ENCODE measurements at places on chromosomes 5 and 9.

DNA sequence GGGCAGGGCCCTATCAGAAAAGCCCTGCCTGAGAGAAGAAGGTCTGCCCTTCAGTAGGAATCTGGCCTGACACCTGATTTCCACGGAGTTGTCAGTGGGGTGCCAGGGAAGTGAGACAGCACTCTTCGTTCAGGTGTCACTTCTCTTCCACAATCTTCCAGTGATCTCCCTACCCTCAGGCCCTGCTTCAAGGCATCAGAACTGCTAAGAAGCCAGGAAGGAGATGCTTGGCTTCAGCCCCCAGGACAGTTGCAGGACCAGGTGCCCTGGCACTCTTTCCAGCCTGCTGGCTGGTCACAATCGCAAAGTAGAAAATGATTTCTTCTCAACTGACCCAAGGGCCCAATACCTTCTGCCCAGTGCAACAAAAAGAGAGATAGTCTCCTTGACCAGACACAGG, 50.3 kb downstream of the SPOCK1 start:
- no peak for DNase-seq

DNA sequence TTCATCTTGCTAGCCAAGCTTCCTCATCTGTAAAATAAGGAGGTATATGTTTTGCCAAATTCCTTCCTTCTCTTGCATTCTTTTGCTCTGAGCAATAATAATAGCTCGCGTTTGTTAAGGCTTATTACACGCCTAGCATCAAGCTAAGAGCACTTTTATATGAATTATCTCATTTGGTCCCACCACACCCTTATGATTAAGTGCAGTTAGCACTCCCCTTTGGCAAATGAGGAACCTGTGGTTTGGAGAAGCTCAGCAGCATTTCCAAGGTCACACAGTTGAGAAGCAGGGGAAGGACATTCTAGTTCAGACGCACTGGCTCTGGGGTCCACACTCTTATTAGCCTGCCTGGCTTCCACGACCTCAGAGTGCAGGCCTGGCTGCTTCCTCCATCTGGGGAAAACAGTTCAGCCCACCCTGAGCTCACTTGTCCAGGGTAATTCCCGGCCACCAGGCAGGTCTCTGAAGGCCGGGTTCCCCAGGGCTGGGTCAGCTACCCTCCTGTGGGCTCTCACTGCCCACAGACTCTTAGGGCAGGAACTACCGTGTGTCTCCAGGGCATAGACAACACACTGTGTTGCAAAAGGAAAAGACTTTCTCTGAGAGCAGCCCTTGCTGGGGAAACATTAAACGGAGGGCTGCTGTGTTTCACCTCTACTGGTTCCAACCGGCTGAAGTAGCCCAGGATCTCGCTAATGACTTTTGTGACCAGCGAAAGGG, 9.9 kb upstream of the FBP1 start:
- DNase-seq, result peak; percentile 21

DNA sequence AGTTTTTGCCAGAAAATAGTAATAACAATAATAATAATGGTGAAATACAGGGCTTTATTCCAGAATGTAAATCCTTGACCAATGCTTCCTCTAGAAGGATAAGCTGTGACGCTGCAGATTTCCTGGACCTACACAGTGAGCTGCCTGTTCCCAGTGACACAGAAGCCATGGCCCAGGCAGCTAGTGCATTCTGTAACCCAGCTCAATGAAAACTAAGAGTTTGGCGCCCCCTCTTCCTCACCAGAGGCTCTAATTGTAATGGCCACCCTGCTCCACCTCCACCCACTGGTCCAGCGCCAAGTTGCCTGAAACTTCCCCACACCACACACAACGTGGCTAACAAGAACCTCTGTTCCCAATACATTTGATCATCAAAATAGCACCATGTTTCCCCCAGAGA, 248.1 kb downstream of the CETN3 start:
- no peak for DNase-seq

DNA sequence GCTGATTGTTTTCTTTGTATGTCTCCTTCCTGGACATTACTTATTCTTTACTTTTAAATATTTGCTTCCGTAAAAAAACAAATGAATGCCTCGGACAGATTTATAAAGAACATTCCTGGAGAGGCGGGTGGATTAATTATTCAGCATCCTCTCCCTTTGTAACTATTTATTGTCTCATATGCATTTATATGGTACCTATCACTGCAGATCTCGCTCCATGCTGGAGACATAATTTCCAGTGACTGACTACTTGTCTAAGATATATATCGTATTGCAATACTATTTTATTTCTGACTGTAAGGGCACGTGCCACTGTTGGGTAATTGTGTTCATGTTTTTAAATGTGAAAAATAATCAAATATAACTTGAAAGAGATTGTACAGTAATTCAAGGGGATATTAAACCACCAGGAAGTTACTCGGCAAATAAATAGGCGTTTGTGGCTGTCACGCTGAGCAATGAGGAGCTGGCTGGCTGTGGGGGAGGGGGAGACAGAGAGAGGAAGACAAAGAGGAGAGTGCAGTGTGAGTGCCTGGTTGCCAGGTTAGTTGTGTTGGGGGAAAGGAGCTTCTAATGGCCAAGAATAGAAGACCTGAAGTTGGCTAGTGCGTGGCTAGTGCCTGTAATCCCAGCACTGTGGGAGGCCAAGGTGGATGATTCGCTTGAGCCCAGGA, 131.8 kb upstream of the GABRP start:
- DNase-seq, result no peak

- no peak for DNase-seq
Measured at GRCh38 chr9:128818839-128819715, 777 bp downstream of the ENDOG start.

DNA sequence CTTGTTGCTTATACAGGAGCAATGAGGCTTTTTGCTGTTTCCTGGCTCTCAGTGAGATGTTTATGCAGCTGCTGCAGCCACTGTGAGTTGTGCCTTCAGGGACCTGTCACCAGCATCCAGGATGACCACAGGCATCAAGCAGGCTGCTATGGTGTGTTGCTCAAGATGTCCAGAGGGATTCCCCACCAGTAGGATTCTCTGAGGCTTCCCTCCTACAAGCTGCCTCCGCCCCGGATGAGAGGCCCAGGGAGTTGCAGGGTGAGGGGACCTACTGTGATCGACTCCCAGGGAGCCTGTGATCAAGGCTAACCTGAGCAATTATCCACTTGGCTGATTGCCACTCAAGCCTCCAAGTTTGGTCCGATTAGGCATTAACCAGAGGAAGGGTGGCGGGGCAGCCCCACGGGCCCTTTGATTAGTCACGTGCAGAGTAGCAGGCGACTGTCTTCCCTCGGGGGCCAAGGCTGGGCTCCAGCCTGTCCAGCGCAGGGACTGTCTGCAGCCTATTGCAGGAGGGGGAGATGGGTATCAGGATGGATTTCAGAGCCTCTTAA, 1.8 kb upstream of the FAT2 start:
- DNase-seq, result no peak

- no peak for DNase-seq
Measured at GRCh38 chr5:153400931-153401330, 89.5 kb upstream of the GRIA1 start.

GRCh38 chr9:91678807-91679580, 255.4 kb upstream of the NFIL3 start:
- no peak for DNase-seq

- no peak for DNase-seq
Measured at GRCh38 chr9:82993856-82994605, 68.9 kb downstream of the RASEF start.

DNA sequence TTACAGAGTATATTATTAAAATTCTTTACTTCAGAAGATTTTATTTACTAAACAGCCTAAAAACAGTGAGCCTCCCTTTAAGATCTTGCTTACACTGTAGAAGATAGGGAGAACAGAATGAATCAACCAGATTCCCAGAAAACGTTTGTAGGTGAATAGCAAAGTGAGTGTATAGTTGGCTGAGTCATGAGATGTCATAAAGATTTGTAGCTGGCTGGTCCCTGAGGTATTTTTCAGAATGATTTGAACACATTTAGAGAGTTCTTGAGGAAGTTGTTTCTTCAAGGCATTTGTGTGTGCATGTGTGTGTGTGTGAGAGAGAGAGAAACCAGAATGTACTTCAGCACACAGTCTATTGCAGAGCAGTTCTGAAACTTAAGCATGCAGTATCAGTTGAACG, 159.4 kb upstream of the PRR16 start:
- peak; percentile 84 for DNase-seq

DNA sequence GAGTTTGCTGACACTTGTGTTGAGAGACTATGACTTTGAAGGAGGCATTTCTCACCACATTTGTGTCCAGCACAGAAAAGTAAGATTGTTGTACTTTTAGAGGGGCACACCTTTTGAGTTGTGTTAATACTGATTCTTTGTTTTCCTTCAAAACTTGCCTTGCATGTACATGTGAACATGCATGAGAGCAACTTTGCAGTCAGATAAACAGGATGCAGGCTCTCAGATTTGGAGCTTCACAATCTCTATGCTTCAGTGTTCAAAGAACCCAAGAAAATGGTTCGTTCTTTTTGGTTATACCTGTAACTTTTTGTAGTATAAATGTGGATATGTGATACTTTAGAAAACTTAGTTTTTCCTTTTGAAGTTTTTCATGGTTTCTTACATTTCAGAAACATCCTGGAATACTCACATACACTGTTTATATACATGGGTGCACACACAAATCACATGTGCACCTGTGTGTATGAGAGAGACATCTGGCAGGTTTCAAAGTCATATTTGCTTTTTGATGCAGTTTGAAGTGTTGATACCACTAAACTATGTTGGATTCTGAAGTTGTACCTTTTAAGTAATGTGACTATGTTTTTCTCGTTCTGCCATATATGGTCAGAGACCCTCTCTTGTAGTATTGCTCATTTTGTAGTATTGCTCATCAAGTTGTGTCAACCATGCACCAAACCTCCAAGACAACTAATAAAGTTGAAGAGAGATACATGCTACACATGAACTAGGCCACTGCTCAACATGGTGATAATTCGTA, 190.7 kb downstream of the CD180 start:
- DNase-seq, result no peak

- no peak for DNase-seq
Measured at GRCh38 chr9:16846367-16846766, 24.1 kb downstream of the BNC2 start.

GRCh38 chr5:140311011-140311467, 8.1 kb upstream of the PFDN1 start:
- DNase-seq, result no peak

GRCh38 chr5:74992791-74993190, 59.6 kb downstream of the GCNT4 start:
- DNase-seq, result no peak

- DNase-seq, result no peak
Measured at GRCh38 chr5:100901821-100902341, 1.2 kb downstream of the ST8SIA4 start.

- DNase-seq, result no peak
Measured at GRCh38 chr5:143435210-143435657, 31.7 kb upstream of the NR3C1 start.

DNA sequence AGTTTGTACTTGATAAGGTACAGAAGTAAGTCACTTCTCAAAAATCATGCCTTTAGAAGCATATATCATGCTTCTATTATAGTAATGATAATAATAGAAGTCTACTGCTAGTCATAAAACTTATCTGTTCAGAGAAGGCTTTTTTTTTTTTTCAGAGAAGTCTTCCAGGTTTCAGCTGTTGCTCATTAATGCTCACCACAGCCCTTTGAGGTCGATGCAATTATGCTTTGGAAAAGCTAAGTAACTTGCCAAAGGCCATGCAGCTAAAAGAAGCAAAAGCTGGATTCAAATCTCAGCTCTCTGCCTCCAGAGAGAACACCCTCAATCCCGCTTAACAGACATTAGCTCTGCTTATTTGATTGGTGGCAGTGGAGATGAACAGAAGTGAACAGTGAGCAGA, 150.8 kb downstream of the DOCK8 start:
- no peak for DNase-seq

DNA sequence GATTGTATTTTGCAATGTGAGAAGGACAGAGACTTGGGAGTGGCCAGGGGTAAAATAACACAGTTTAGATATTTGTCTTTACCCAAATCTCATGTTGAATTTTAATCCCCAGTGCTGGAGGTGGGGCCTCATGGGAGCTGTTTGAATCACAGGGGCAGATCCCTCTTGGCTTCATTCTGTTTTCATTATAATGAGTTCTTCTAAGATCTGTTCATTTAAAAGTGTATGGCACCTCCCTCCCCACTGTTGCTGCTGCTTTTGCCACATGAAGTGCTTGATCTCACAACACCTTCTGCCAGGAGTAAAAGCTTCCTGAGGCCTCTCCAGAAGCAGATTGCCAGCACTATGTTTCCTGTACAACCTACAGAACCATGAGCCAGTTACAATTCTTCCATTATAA, 28.1 kb downstream of the COX7C start:
- DNase-seq, result no peak

DNA sequence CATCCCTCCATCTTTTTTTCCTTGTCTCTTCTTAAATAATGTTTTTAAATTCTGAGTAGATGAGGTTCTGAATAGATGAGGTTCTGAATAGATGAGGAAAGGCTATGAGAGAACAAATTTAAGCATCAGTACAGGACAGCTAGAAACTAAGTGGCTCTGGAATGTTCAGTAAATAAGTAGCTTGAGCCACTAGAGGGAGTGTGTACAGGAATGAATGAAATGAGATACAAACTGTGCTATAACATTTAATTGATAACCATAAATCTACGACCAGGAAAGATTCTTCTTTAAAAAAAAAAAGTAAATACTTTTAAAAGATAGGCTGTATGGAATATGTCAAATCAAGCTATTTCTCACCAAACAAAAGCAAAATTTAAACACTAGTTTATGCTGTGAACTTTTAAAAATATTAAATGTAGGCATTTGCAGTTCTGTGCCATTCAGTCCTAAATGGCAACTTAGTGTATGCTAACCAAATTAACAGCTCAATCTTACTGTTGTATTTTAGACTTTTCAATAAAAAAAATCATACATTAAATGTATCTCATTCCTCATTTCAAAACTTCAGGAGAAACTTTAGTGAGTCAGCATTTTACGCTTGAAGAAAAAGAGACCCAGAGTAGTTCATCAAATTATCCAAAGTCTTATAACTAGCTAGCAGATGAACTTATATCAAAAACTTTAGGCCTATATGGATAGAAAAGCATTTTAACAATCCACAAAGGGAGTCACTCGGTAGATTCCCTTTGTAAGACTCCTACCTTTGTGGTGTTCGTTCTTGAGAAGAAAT, 70.4 kb upstream of the SNX2 start:
- DNase-seq, result peak; percentile 37

DNA sequence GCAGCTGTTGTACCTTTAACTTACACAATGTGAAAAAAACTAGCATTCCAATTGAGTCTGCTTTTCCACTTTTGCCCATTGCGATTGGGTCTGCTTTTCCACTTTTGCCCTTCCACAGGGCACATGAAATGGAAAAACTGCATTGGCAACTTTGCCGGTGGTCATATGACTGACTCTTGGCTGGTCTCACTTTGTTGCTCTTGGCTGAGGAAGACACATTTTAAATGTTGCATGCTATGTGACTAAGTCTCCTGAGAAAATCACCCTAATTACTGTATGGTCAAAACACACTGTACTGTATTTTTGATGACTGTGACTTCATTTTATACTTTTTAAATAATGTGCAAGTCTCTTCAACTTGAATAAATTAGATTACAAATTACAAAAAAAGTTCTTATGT, 1.6 kb upstream of the OXCT1 start:
- no peak for DNase-seq

- DNase-seq, result no peak
Measured at GRCh38 chr9:114153761-114154599, 1.4 kb upstream of the COL27A1 start.

All from fibroblast of skin of left biceps (primary cell).